ENCODE measurements at places on chromosomes 5 and 9.

DNA sequence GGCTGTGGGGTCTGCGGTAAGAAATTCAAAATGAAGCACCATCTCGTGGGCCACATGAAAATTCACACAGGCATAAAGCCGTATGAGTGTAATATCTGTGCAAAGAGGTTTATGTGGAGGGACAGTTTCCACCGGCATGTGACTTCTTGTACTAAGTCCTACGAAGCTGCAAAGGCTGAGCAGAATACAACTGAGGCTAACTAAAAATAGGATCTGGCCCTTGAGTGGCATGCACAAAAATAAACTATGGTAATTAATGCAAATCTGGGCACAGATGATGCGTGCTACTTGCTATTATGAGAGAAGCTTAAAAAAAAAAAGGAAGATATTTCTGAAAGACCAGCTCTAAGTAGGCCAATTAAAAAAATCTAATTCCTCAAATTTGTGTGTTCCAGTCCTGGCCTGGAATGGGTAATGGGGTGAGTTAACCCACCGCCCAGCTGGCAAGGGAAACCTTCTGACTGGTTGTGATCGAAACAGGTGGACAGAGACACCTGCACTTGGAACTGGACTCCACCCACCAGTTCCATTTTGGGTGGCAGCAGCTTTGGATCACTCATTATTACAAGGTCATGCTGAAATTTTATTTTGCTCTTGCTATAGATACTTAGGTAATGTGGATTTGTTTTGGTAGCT is 26.6 kb upstream of the ZBTB34 start:
- DNase-seq = no peak

GRCh38 chr5:168796593-168797580 is 217.7 kb upstream of the PANK3 start:
- no peak for DNase-seq

- DNase-seq = no peak
These were observed 79.8 kb upstream of the KLF9 start for GRCh38 chr9:70494221-70494620.

DNA sequence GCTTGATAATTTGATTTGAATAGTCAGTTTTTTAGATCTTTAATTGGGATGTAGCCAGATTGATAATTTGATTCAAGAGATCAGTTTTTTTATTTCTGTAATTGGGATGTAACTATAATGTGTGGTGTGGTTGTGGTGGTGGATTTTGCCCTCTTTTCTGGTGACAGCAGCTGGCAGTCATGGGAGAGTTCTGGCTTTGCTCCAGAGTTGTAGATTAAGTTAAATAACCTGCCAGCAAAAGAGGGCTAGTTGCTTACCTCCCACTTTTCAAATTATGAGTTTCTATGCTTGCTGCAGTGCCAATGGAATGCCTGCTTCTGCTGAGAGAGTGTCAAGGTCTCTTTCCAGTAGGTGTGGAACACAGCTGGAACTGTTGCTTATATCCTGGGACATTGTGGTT is 315.1 kb downstream of the CCDC171 start:
- no peak for DNase-seq

DNA sequence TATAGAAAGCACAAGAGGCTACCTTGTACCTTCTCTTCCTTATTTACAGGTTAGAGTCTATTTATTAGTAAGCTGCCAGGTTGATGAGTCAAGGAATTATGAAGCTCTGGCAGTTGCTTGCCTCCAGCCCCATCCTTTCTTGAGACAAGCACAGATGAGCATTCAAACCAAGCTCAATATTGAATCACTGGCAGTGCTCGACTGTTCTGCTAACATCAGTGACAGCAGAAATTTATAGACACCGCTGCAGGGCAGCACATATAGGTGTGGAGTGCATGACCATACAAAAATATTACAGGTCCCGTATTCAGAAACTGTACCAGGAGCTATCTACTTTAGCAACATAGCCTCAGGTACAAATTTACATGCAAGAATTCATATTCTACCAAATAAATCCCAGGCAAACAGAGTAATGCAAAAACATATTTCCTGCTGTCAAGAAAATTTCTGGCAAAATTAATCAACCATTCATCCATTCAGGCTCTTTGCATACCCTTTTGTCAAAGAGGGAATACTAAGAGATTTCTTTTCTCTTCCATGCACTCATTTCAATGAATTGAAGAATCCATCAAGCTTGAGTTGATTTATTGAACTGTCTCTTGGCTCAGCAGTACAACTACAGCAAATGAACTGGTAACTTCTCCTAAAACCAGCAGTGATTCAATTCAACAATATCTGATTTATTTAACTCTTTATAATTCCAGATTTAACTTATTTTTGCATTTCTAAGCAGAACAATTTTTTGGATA is 26.9 kb upstream of the PCA3 start:
- no peak for DNase-seq

DNA sequence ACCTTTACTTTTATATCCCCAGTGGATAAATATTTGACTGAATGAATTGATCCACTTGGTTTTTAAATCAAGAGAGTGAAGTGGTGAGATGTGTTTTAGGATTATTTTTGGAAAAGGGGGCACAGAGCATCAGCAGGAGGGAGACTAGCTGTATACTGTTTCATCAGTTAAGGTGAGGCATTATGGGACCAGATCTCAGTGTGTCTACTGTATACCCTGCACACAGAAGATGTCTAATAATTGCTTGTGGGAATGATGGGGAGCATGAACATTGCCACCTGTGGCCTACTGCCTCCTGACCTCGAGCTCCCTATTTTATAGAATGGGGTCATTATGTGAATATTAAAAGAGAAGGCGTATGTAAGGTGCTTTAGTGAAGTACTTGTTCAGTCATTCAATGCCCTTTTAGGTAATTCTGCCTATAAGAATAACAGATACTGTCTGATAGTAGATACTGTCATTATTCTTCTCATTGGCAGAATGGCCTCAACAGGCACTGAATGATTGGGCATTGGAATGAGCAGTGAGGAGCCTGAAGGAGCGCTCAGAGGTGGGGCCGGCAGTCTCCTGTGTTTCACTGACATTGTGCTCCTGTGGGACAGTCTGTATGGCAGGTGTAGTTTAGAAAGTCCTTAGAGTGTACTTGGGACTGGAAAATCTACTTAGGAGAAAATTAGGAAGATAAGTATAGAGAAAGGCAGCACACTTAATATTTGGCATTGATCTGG is 47.4 kb upstream of the FAM120AOS start:
- no peak for DNase-seq

Data from esophagus squamous epithelium (tissue), 5 donors.